A549 (cell line): ENCODE measurements at places on chromosomes 1 and 21.
A peak's percentile ranks its signal among the peaks of the same experiment; 100 is the strongest.

- DNase-seq: no peak
These were observed 9.4 kb upstream of the ACTRT2 start for GRCh38 chr1:3011631-3012455.

DNA sequence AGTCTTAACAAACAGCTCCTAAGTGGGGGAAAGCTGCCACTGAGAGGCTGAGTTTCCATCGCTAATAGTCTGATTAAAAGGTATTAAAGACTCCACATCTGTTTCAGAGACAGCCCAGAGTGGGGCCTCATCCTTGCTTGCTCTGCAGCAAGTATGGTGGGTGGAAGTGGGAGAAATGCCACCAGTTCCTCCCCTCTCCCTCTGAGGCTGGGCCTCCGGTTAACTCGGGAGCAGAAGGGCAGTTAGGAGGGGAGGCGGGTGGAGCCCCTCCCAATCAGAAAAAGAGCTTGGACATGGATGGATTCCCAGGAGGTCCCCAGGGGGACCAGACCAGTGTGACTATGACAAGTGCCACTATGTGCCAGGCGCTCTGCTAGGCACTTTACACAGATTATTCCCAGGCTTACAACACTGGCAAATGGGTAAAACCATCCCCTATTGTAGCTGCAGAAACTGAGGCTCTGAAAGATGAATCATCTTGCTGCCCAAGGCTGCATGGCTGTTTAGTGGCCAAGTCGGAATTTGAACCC lies 11.4 kb upstream of the ASCL5 start:
- DNase-seq: no peak

- no peak for DNase-seq
These were observed 184.2 kb downstream of the SLC44A5 start for GRCh38 chr1:75426688-75427087.

DNA sequence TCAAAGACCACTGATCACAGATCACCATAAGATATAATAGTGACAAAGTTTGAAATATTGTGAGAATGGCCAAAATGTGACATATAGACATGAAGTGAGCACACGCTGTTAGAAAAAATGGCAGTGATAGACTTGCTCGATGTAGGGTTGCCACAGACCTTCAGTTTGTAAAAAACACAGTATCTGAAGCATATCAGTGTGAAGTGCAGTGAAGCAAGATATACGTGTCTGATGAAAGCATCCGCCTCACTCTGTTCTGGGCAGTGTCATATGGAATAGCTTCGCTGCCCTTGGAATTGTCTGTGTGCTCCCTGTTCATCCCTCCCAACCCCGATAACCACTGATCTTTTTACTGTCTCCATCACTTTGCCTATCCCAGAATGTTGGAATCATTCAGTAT lies 50.7 kb downstream of the GALNT2 start:
- no peak for DNase-seq

DNA sequence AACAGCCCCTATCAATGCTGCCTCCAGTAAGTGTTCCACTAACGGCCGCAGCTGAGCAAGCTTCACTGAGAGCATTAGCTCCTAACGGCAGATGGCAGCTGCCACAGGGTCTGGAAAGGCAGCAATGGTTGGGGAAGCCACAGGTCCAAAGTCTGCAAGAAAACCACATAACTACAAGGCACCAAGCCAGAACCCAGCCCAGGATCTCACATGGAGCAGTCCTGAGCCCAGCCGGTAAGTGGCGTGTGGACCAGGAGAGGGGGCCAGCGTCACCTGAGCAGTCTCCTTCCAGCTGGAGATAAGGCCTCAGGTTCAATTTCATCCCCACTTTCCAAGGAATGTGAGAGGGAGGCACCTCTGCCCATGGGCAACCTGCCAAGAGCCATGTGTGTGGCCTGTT lies 13.2 kb downstream of the SYT2 start:
- DNase-seq: peak; percentile 20

GRCh38 chr1:210132582-210132981 lies 100.0 kb upstream of the SERTAD4 start:
- peak; percentile 16 for DNase-seq
